Cerebellar cortex (tissue), 1 donor: ENCODE measurements at places on chromosomes 6 and 20.

GRCh38 chr20:51400051-51400926 lies 142.2 kb downstream of the NFATC2 start:
- no peak for DNase-seq

- DNase-seq, result no peak
These were observed 425 bp downstream of the HBS1L start for GRCh38 chr6:135054226-135054568.

GRCh38 chr20:42749556-42749955 lies 440.1 kb downstream of the PTPRT start:
- no peak for DNase-seq

- no peak for DNase-seq
These were observed 7.4 kb downstream of the ADGRF5 start for GRCh38 chr6:46914279-46914810.

GRCh38 chr20:34124469-34125249 lies 12.6 kb upstream of the EIF2S2 start:
- no peak for DNase-seq

GRCh38 chr6:109164331-109164730 lies 69.0 kb downstream of the CEP57L1 start:
- DNase-seq, result no peak

DNA sequence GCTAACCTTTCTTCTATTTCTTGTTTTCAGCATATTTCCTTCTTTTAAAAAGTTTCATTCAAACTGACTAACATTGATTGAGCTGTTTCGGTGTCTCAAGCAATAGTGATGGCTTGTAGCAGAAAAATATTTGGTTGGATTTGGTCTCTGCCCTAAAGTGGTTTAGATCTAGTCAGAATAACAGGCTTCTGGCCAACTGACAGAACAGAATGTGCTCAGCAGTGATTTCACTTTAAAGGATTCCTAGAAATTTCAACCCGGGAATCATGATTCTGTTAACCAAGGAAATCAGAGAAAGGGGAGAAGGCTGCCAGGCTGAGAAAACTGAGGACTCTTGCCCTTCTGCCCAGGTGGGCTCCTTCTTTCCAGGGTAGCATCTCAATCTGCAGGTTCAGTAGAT lies 16.6 kb upstream of the GSTA1 start:
- no peak for DNase-seq

DNA sequence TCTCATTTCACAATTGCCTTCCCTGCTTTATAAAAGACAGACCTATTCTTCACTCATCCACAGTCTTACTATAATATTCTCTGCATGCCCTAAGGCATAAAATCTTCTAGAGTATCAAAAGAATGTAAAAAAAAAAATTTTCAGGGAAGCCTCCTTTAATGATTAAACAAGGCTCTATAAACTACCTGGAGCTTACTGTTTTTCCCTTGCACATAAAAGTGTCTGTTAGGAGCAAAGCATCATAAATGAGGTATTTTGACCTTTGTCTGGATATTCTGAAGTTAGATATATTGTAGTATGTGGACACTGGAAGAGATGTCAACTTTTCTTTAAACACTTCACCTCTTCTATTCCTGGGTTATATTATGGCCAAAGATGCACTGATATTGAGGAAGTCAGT lies 97.5 kb downstream of the ARHGAP18 start:
- DNase-seq, result no peak

DNA sequence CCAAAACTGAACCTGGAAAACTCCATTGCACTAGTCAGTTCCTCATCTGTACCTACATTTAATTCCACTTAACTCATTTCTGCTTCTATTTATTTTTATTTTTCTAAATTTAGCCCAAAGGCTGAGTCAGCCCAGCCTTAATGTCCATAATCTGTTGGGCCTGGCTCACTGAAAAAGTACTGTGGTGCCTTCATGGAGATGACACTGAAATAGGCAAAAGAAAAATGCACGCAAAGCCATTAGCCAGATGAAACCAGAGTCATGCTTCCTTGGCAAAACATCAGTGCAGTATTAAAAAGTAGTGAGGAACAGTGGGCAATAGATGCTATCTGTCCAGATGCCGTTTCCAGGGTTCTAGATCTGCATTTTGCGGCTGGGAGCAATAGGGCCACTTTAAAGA lies 14.7 kb upstream of the PLCB4 start:
- no peak for DNase-seq

DNA sequence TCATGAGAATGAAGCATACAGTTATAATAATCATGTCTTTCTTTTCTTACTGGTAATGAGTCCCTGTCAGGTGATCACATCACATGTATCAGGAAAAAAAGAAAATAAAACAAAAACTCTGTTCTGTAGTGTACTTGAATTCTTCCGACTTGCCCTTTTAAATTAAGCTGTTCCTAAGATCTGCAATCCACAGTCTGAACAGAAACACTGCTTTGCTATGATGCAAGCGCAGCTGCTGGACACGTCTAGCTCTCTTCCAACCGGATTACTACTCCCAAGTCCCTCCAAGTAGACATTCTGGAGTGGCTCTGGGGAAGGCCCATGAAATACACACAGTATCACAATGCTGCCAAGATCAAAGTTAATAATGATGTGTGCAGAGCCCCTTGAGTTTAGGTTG lies 83.7 kb downstream of the FYN start:
- no peak for DNase-seq

GRCh38 chr6:135994857-135995544 lies 143.5 kb downstream of the PDE7B start:
- DNase-seq, result no peak

DNA sequence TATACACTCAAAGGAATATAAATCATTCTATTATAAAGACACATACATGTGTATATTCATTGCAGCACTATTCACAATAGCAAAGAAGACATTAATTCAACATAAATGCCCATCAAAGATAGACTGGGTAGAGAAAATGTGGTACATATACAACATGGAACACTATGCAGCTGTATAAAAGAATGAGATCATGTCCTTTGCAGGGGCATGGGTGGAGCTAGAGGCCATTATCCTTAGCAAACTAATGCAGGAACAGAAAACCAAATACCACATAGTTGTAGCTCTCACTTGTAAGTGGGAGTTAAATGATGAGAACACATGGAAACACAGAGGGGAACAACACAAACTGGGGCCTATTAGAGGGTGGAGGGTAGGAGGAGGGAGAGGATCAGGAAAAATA lies 121.0 kb upstream of the LOC128125822 start:
- no peak for DNase-seq

GRCh38 chr20:24762791-24763350 lies 186.2 kb upstream of the CST7 start:
- DNase-seq, result no peak

DNA sequence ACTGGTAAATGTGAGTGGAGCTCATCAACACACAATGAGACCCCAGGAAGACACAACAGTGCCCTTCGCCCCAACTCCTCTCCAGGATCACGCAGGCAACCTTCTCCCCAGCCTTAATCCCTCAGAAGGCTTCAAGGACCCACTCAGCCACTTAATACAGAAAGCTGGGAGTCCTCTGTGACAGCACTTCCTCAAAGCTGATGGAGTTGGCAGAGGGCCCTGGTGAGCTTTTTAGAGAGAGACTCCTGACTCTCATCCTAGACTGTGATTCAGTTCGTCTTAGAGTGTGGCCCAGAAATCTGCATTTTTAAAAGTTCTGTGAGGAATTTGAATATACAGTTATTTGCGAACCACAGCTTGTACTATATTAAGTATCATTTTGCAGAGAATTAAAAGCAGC lies 187.7 kb downstream of the UST start:
- DNase-seq, result peak; percentile 46

DNA sequence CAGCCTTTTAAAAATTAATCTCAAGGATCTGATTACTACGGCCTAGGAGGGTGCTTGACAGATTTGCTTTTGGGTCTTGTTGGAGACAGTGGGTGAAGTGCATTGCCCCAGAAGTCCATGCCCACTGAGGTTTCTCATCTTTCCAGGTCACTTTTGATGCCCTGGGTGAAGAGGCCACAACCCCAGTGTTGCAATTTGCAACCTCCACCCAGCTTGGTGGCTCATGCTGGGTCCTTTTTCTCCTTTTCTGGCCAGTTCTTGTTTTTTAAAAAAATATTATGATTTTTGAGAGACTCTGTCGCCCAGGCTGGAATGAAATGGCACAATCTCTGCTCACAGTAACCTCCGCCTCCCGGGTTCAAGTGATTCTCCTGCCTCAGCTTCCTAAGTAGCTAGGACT lies 9.4 kb downstream of the STX11 start:
- DNase-seq, result no peak

DNA sequence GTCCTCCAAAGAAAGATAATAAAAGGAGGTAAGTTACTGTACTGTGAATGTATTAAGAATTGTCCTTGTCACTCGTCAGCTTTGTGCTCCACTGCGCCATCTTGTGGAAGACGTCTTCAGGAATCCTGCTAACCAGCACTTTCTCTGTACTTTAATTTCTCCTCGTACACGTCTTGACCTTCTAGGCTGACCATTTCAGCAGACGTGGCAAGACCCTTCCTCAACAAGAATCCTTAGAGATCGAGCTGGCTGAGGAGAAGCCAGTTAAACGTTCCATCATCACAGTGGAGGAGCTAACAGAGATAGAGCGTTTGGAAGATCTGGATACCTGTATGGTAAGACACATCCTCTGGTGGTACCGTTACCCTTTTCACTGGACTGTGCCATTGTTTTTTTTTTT lies 95.5 kb upstream of the SCGN start:
- peak; percentile 86 for DNase-seq

GRCh38 chr20:48921883-48922820 lies 641 bp downstream of the ARFGEF2 start:
- no peak for DNase-seq

DNA sequence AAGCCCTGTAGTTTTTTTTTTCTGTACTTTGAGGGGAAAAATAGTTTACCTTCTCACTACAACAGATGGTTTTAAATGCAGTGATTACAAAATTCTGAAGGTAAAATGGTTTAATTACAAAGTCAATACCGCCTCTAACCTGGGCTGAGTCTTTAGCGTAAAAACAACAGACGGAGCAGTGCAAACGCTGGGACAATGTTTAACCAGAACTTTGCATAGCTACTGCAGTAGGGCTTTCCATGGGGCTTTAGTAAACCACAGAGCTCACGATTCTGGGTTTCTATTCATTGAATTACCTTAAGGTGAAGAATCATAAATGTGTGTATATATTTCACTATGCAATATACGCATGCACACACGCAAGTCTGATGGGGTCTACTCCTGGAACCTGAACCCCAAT lies 77.9 kb downstream of the RFX6 start:
- DNase-seq, result no peak

- DNase-seq, result no peak
These were observed 421.8 kb upstream of the JARID2 start for GRCh38 chr6:14824060-14824459.

GRCh38 chr6:149080511-149080910 lies 237.0 kb upstream of the TAB2 start:
- no peak for DNase-seq

- DNase-seq, result no peak
These were observed 209.9 kb downstream of the LY86 start for GRCh38 chr6:6798448-6798860.

- DNase-seq, result no peak
These were observed 32.2 kb downstream of the TSHZ2 start for GRCh38 chr20:53004267-53004813.

GRCh38 chr6:125598422-125598821 lies 151.0 kb upstream of the HEY2 start:
- DNase-seq, result no peak

- no peak for DNase-seq
These were observed 39.2 kb downstream of the SPACA1 start for GRCh38 chr6:88086792-88087191.

- DNase-seq, result no peak
These were observed 1.3 kb upstream of the RNF217 start for GRCh38 chr6:124960757-124961463.

- DNase-seq, result no peak
These were observed 906.8 kb downstream of the QKI start for GRCh38 chr6:164321297-164321696.

DNA sequence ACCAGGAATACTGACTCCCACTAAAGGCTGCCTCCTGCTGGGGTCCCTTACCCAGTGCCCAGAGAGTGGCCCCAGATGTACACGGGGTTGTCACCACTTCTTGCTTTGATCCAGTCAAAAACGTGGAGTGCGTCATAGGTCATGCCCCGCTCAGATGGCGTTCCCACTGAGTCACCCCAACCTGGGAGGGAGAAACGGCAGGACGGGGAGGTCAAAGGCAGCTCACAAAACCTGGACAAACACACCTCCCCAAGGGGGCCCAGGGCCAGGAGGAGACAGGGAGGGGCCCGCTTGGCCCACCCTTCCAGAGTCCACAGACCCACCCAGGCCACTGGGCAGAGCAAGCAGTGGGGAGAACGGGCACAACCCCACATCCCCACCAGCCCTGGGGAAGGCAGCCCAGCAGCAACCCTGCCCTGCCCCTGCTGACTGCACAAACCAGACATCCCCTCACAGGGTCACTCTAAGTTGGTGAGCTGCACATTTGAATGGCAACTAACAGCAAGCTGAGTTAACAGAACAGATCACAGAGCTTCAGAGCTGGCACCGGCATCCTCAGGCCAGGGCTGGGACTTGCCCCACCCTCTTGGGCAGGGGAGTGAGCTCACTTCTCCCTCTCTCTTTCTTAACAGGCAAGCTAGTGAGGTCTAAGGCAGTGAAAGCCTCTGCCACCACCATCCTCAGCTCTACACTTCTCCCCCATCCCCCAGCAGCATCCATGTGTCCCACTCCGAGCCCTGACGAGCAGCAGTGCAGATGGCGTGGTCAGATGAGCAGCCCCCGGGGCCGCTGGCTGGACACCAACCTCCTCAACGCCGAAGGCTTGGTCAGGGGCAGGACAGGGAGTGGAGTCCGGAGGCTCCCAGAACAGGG lies 61.7 kb downstream of the PYGB start:
- DNase-seq, result peak; percentile 43

DNA sequence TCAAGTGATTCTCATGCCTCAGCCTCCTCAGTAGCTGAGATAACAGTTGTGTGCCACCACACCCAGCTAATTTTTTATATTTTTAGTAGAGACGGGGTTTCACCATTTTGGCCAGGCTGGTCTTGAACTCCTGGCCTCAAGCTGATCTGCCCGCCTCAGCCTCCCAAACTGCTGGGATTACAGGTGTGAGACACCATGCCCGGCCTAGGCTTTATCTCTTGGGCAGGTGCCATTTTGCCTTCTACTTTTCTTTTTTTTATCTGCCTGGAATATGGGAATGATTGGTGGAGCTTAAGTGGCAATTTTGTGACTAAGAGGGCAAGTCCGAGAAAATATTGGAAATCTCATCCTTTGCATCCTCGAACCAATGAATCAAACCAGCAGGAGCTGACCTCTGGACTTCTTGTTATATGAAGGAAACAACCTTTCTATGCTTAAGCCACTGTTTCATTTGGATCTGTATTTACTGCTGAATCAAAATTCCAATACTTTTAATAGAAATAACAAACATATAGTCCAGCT lies 128.9 kb upstream of the ZNF217 start:
- DNase-seq, result no peak

GRCh38 chr6:128063850-128064539 lies 163.1 kb upstream of the THEMIS start:
- no peak for DNase-seq

DNA sequence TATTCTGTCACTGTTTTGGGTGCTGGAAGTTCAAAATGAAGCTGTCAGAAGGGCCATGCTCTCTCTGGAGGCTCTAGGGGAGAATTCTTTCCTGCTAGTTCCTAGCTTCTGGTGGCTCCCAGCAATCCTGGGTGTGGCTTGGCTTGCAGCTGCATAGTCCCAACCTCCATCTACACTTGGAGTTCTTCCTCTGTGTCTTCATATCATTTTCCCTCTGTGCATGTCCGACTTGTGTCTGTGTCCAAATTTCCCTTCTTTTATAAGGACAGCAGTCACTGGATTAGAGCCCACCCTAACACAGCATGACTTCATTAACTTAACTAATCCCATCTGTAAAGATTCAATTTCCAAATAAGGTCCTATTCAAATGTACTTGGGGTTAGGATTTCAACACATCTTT lies 23.3 kb upstream of the ENPP1 start:
- no peak for DNase-seq

- no peak for DNase-seq
These were observed 222.8 kb downstream of the CDH26 start for GRCh38 chr20:60180986-60181385.
